ENCODE measurements at places on chromosomes 5 and 9.

- no peak for DNase-seq
Observed at GRCh38 chr5:118115791-118116190, 872.6 kb downstream of the DTWD2 start.

DNA sequence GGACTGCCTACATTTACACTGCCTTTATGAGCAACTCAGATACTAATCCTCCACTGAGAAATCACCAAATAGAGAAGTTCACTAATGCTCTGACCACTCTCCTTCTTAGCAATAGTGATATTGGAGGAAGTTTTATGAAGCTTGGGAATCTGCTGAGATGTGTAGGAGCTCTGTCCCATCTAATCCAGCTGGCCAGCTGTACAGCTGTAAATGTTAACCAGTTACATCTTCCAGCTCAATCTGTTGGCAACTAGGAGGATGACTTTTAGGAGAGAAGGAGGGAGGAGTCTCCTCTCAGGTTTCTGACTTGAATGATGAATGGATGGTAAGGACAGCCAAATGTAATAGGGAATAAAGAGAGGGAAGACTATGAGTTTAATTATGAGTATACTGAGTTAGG is 36.3 kb upstream of the LRRC19 start:
- DNase-seq: no peak

DNA sequence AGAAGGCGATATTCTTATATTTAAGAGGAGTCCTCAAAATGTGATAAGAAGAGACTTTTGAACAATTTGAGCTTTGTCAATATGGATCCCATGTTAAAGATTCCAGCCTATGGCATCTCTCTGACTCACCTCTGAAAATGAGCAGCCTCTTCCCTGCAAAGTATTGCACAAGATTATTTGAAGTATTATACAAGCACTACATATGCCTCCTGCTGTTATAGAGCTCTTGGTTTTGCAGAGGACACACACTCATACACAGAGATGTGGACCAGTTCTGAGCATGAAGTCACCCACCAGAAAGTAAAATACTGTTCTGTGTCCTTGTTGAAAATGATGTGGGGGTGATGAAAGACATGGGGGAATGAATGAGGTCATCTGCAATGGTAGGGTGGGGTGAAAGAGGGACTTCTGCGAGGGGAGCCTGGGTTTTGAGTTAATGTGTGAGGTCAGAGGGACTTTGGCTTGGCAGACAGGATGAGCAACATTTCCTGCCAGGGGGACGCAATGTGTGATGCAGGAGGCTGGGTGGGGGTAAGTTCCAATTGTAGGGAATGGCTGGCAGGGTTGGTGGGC is 25.8 kb downstream of the FBXL7 start:
- DNase-seq: no peak

GRCh38 chr5:111197523-111197922 is 26.7 kb upstream of the CAMK4 start:
- DNase-seq: no peak

DNA sequence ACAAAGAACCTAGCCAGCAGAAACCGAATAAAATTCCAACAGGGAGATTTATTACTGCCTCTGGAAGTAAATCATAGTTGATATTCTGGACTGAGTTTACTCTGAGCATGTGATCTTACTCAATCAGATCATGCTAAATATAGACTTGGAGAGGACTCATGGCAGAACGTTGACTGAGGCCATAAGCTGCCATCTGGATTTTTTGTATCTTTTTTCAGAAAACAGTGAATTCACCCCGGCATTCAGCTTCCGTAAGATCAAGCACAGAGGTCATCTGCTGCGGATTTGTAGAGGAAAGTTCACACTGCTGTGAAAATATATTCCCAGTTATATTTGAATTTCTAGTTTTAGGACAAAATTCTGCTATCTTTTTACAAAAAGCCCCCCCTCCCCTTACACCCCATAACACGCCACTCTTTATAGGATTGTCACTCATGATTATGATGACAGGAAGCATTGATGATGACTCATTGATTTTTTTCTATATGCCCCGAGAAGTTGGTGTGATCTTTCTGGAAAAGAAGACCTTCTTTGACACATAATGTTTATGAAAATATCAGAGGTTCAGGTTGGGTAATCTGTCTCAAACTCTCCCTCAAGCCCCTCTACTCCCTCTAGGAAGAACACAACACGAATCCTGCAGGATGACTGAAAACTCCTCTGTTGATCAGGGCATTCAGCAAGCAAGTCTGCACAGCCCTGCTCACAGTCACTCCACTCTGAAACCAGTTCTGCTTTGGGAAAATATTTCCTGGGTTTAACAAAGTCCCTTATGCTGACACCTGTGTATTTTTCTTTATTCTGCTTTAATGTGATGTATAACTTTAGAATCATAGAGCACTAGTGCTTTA is 70.8 kb downstream of the NXNL2 start:
- DNase-seq: no peak

- no peak for DNase-seq
Observed at GRCh38 chr9:115132648-115133047, 14.7 kb upstream of the TNC start.

- DNase-seq: peak; percentile 56
Observed at GRCh38 chr9:126147936-126148870, 178.4 kb upstream of the MVB12B start.

GRCh38 chr5:40446910-40447309 is 232.8 kb upstream of the PTGER4 start:
- no peak for DNase-seq

DNA sequence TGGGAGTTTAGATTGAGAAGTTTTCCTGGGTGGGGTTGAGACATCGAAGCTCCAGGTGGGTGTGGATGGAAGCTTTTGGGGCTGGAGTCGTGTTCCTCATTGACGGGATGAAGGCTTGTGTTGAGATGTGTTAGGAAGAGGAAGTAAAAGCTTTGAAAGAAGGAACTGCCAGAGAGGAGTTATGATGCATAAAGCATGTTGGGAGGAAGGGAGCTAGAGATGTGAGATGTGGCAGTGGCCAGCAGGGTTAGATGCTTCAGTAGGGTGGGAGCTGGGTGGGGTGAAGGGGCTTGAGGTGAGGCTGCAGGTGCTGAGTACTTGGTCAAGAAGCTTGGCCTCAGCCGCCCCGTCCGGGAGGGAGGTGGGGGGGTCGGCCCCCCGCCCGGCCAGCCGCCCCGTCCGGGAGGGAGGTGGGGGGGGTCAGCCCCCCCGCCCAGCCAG is 56.7 kb downstream of the HSPA4 start:
- DNase-seq: no peak

DNA sequence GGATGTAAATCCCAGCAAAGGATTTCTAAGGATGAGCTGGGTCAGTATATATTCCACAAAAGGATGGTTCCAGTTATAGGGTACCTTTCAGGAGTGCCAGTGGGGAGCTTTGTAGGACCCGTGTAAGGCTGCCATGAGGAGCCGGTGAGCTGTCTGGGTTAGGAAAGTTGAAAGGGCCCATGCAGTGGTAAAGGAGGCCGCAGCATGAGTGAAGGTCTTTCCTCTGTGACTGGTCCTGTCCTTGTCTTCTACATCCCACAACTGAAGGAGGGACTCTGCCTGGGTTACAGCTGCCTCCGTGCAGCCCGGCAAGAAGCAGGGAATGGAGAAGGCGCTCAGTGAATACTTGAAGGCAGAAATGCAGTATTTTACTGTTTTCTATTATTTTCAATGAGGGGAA is 58.9 kb downstream of the HSPA4 start:
- no peak for DNase-seq

DNA sequence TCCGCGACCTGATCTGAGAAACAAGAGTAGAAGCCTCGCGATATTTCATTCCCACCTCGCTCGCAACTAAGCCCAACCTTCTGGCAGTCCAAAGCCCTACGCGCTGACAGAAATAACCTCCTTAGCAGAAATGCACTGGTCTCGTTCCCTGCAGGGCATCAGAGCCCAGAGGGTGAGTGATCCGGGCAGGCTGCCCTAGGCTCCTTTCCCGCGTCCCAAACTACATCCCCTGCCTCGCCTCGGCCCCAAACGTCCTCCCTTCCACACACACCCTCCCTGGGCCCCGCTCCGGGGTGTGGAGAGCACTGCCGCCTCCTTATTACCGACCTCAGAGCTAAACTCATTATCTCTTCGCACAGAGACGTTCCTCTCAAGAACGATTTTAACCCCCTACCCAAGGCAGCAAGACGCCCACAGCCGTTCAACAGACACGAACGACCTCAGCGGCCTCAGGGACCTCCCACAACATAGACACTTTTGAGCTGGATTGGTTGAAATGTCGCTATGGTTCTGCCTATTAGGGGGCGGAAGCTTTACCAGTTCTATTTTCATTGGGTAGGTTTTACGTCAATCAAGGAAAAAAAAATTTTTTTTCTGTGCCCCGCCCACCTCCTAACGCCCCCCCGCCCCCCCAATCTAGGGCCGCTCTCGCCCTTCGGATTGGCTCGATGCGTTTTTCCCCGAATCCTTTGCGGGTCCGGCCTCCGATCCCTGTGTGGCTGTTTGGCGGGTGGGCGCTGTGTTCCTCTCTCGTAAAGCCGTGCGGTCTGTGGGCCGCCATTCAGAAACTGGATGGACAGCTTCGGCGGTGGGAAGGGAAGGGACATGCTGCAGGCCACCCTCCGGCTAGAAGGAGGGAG is at the start of gene CETN3:
CETN3 (minus strand) TSS at position 439 of the 860 bp plus-strand sequence; CDS start at position 344, 95 bp downstream.
- peak; percentile 95 for DNase-seq

GRCh38 chr5:43204958-43205357 is 12.9 kb downstream of the NIM1K start:
- DNase-seq: no peak

GRCh38 chr9:131709771-131710431 is 30.0 kb downstream of the RAPGEF1 start:
- no peak for DNase-seq

- DNase-seq: no peak
Observed at GRCh38 chr5:173988554-173989431, at the start of gene C5orf47. TSS of gene C5orf47 (plus strand) at chr5:173989170. CDS start at chr5:173989264, 94 bp downstream.

- DNase-seq: no peak
Observed at GRCh38 chr5:141825791-141826560, 52.2 kb downstream of the PCDH1 start.

DNA sequence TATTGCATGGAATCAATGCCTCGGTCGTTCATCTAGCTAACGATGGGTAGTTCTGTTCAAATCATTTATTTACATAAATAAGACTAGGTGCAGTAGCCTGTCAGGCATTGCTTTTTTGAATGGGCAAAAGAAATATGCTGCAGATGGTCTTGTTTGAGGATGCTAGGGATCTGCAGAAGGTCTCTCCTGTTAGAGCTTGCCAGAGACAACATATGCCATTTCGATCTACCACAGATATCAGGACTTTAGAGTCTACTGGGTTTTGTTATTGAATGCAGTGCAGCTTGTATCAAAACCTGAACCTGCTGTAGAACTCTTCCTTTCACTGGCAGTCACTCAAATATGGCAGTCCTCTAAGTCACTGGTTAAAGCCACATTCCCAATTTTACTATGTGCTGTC is 381.1 kb upstream of the CDH10 start:
- no peak for DNase-seq

DNA sequence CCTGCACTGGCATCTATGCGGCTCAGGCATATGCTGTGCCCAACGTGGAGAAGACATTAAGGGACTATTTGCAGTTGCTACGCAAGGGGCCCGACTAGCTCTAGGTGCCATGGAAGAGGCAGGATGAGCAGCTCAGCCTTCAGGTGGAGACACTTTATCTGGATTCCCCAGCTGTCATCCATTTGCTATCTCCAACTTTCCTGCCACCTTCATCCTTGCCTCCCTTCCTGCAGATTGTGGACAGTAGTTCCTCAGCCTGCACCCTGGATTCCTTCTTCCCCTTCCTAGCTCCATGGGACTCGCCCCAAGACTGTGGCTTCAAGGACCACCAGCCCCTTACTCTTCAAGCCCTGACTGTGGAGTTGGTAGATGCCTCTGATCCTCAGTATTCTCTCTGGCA is 2.0 kb downstream of the SLC35A4 start:
- DNase-seq: no peak

- no peak for DNase-seq
Observed at GRCh38 chr5:6634306-6634705, 1.1 kb downstream of the SRD5A1 start.

- DNase-seq: no peak
Observed at GRCh38 chr5:102807878-102808502, 52.9 kb downstream of the PAM start.

- no peak for DNase-seq
Observed at GRCh38 chr9:15369871-15370270, 52.8 kb upstream of the SNAPC3 start.

Data from coronary artery (tissue), 2 donors.